ENCODE measurements at places on chromosomes 7 and 10. TPM values are rescaled to one million over a fixed set of nuclear protein-coding genes. Genes with fewer than 3 reads are reported as not detected.

The SFRP5 gene
- total RNA-seq, result 0.41 TPM

The MYOZ1 gene
- not detected for total RNA-seq

The OR2A42 gene
- not detected for total RNA-seq

The EBLN1 gene
- total RNA-seq, result not detected

The FAM180A gene
- 3.5 TPM for total RNA-seq

The HMX2 gene
- total RNA-seq, result 0.17 TPM

The AKR1C2 gene
- total RNA-seq, result 20.0 TPM

The BHLHA15 gene
- total RNA-seq, result not detected

The WNT16 gene
- total RNA-seq, result 1.4 TPM

The ODAD2 gene
- total RNA-seq, result 1.1 TPM

The MEST gene
- 42.6 TPM for total RNA-seq

The IL15RA gene
- total RNA-seq, result 20.6 TPM

The GPR37 gene
- total RNA-seq, result 1.2 TPM

The SYT15 gene
- total RNA-seq, result 3.2 TPM

The ZNF488 gene
- 1.4 TPM for total RNA-seq

The PIP gene
- not detected for total RNA-seq

The TBX20 gene
- total RNA-seq, result not detected

The SPDYE2B gene
- total RNA-seq, result not detected

The NPFFR1 gene
- 0.10 TPM for total RNA-seq

The MOGAT3 gene
- total RNA-seq, result 27.9 TPM

The CRHR2 gene
- total RNA-seq, result not detected

The TIAL1 gene
- total RNA-seq, result 101 TPM

Data from mucosa of descending colon (tissue), 3 donors.